ENCODE measurements at places on chromosomes 4 and X.

DNA sequence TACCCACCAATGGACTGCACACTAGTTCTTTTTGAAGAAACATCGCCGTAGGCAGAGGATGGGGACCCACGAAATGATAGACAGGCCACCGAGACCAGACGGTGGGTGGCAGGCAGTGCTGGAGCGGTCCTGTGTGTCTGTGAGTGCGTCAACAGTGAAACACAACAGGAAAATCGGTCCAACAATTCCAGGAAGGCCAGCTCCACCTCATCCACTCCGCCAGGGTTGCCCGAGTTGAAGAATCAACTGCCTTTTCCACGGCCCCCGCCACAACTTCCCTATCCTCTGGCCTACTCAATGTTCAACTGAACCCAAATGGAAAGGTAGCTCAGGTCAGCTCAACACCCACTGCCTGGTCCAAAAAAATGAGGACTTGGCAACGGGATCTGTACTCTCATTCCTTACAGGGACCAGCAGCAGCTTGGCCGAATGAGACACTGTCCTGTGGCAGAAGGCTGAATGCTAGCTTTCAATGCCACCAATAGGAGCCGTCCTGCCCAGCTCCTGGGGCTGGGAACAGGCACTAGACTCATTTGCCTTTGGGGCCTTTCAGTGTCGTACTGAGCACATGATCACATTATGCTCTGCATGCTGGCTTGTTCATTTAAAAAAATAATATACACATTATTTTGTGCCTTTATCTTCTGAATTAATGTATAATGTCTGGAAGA, 43.5 kb downstream of the MID1 start:
- DNase-seq = no peak

- DNase-seq = no peak
These were observed 9.5 kb downstream of the ADH4 start for GRCh38 chr4:99134586-99134985.

DNA sequence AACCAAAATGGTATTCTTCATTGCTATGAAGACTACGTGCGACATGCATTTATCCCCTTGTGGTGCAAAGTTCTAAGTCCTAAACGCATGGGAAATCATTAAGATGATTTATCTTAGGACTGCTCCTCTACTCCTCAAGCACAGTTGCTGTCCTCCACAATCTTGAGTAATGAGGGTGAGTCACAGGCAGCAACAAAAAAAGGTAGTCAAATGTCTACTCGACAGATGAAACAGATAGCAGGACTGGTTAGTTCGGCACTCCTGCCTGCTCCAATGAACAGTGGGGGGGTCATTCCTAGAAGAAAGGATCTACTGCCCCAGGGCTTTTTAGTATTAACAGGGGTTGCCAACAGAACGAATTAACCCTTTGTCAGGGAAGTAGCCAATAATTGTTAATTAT, 233.7 kb upstream of the FGF13 start:
- no peak for DNase-seq

DNA sequence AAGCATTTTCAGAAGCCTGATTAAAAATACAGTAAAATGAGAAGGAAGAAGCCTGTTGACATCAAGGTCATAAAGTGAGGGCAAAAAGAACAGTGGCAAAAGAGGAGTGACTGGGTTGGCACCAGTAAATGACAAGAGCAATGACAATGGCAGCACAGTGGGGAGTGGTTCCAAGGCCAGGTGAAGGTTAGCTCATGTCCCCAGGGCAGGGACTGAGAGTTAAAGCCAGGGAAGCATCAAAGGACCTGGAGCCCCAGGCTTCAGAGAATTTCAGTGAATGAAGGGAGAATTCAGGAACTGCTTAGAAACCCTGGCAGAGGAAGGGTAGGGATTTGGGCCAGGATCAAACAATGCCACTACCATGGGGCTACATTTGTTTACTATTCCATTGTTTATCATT, 8.8 kb upstream of the PIGA start:
- no peak for DNase-seq

DNA sequence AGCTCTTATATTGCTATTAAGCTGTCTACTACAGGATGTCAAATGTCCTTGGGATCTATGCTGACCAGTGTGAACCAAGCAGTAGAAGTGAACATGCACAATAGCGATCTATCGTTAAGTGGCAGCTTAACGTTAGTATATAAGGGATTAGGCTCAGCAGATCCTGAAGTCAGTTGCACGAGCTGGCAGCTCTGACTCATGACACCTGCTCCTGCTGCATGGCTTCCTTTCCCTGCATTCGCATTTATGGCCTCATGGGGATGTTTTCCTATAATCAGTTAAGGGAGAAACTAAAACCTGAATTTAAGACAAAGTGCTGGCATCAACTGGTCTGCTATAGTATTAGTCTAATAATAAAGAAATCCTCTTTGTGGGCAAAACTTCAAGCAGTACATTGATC, 12.7 kb upstream of the MCUB start:
- DNase-seq = no peak

- DNase-seq = no peak
These were observed 10.1 kb upstream of the NKX1-1 start for GRCh38 chr4:1416051-1416947.

DNA sequence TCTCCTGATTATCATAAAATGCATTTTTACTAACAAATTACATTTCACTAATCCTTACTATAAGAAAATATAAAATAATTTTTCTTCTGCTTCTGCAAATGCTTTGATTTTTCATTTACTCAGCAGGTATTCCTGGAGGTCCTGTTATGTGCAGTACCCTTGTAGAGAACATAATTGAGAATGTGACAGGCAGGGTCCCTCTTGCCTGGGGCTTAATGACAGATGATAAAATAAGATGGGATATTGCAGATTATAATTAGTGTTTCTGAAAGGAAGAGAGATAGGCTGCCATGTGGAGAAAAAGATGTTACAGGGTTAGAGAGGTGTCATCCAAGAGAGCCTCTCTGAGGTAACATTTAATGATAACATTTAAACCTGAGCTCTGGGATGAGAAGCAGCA, 128.9 kb downstream of the MAD2L1 start:
- DNase-seq = no peak

GRCh38 chrX:38599796-38600755, 38.7 kb downstream of the TSPAN7 start:
- no peak for DNase-seq

DNA sequence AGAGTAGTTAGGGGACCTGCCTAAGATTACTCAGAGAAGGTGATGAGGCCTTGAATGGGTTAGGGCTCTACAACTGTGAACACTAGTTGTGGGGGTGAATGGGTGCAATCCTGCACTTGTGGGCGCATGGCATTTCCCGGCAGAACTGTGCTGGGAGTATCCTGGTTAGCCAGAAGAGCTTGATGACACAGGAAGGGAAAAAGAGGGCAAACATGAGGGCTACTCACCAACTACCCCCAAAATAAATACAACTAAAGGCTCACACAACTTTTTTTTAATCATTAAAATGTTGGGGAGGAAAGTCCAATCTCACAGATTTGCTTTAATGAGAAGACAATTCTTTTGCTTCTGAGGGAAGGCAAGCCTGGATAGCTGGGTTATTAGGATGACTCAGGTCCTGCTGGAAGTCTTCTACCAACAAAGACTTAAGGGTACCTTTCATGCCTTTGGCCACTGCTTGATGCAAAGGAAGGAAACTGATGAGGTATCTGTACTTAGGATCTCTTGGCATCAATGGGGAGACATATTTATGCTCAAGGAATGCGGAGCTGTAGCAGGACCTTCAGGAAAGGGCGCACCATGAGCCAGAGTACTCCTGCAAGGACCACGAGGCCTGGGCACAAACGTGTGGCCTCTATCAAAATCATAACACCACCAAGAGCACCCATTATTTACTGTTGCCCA, 2.6 kb downstream of the PHKA2 start:
- no peak for DNase-seq

- DNase-seq = no peak
These were observed 122.1 kb downstream of the REELD1 start for GRCh38 chr4:146336410-146336807.

- no peak for DNase-seq
These were observed 27.7 kb upstream of the VCX start for GRCh38 chrX:7815166-7815805.

GRCh38 chrX:136207546-136207945, 43.7 kb downstream of the MAP7D3 start:
- DNase-seq = no peak

GRCh38 chrX:84340968-84341367, 153.0 kb upstream of the RPS6KA6 start:
- no peak for DNase-seq

DNA sequence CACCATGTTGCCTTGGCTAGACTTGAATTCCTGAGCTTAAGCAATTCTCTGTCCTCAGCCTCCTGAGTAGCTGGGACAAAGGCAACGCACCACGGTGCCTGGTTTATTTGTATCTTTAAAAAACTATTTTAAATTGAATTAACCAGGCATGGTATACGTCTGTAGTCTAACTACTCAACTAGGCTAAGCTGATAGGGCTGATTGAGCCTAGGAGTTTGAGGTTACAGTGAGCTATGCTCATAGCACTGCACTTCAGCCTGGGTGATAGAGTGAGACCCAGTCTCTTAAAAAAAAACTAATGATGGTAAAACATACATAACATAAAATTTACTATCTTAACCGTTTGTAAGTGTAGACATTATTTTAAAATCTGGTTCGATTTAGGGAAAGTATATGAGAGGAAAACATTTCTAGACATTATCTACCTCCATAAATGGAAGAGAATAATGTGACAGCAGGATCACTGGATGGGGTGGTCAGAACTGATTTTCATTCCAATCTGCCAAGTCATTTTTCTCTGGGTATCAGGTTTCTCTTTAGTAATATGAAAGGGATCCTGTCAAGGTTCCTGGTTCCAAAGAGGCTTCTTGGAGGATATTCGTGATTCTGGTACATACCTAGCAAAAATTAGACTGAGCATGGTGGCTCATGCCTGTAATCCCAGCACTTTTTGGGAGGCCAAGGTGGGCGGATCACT, 8.7 kb upstream of the ITGB1BP2 start:
- DNase-seq = no peak

DNA sequence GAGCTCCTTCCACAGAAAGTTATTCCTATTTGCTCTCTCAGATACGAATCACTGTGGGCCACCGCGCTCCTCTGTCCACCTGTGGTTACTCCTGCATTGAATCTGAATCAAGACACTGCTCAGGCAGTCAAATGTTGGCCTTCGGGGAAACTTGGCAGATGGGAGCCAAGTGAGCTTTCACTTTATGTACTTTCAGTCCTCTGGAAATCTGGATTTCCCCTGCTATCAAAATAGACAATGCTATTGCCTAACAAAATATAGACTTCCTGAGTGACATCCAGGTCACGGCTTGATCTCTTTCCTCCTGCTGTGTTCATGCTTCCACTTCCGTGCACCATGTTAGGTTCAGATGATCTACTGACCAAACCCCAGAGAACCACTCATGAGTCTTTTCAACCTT, 43.8 kb downstream of the FHL1 start:
- DNase-seq = no peak

- DNase-seq = no peak
These were observed 181.9 kb upstream of the ANXA3 start for GRCh38 chr4:78369679-78370078.

GRCh38 chr4:145623831-145624230, 4.6 kb downstream of the MMAA start:
- DNase-seq = no peak

DNA sequence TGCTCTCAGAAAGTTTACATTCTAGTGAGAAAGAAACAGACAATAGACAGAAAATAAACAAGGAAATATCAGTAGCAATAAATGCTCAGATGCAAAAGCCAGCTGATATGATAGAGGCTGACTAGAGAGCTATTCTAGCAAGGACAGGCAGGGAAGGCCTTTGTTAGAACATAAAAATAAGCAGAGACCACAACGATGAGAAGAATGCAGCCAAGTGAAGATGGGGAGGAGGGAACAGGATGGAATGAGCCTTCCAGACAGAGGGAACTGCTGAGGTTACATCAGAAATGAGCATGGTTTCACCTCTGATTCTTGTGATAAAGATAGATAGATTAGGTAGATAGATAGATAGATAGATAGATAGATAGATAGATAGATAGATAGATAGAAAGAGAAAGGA, 7.6 kb upstream of the SOWAHB start:
- DNase-seq = no peak

- no peak for DNase-seq
These were observed 18.5 kb downstream of the ZCCHC18 start for GRCh38 chrX:104130808-104131207.

DNA sequence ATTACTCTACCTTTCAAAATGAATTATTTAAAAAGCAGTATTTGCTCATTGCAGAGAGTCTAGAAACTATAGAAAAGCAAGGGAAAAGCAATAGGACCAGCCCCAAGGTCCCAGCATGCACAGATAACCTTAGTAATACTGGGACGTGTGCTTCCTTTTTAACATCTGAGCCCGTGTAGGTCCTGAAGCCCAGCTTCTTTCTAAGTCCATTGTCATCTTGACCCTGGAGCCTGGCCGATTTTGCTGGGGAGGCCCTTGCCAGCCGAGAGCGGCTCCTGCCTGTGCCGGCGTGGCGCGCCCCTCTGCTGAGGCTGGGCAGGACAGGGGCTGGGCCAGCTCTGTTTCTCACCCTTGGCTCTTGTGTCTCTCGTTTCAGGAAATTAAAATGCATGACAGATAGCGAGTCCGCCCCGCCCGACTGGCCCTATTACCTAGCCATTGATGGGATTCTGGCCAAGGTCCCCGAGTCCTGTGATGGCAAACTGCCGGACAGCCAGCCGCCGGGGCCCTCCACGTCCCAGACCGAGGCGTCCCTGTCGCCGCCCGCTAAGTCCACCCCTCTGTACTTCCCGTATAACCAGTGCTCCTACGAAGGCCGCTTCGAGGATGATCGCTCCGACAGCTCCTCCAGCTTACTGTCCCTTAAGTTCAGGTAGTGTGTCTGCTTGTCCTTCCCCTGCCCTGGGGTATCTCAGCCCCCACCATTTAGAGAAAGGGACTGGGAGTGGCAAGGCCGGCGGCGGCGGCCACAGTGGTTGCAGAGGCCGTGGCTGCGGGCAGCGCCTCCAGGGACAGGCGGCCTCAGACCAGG, 4.1 kb downstream of the MSANTD1 start:
- no peak for DNase-seq

DNA sequence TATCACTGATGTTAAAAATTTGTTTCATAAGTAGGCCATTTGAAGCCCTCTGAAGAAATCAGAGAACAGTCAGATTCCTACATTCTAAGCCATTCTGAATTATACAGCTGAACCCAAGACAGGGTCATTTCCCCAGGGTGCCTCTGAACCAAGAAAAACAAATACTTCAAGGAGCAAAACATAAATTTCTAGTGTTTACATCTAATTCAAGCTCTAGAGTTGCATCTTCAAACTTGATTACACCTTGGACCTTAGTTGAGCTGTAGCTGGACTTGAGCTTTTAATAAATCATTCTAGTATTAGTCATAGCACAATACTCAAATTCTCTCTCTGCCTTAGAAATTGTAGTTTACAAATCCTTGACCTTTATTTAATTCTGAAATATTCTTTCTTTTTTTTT, 87.6 kb upstream of the IL15 start:
- DNase-seq = no peak

GRCh38 chrX:44431194-44431593, 87.7 kb upstream of the EFHC2 start:
- DNase-seq = no peak

- DNase-seq = peak; percentile 37
These were observed at the start of gene NPNT for GRCh38 chr4:105894660-105895582. NPNT (plus strand) TSS chr4:105895471; CDS start chr4:105895653, 182 bp downstream.

GRCh38 chr4:75087865-75088264, 154.9 kb downstream of the PARM1 start:
- DNase-seq = no peak
